ENCODE measurements at places on chromosomes 3 and 15.

GRCh38 chr15:47900751-47901150 is 183.4 kb downstream of the SEMA6D start:
- no peak for DNase-seq

GRCh38 chr3:123741041-123741511 is 143.1 kb downstream of the MYLK start:
- no peak for DNase-seq

DNA sequence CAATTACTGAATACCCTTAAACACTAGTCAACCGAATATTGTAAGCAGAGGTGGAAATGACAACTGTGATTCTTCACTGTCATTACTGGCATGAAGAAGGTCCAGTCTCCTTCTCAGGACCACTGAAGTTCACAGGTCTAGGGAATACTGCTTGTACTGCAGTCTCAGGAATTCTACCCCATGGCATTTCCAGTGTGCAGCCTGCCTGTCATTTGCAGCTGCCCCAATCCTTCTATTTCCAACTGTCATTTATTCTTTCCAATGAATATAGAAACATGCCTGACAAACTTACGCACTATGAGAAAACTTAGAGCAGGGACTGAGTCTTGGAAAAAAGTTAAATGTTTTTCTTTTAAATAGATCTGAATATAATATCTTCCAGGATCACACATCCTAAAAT is 308.0 kb upstream of the THBS1 start:
- no peak for DNase-seq

- no peak for DNase-seq
Measured at GRCh38 chr15:32851572-32851971, 133.8 kb downstream of the GREM1 start.

- no peak for DNase-seq
Measured at GRCh38 chr3:61777483-61777882, 216.1 kb downstream of the PTPRG start.
